ENCODE measurements at places on chromosomes 5 and 9.

GRCh38 chr5:130096483-130096882, 192.2 kb downstream of the CHSY3 start:
- DNase-seq = no peak

DNA sequence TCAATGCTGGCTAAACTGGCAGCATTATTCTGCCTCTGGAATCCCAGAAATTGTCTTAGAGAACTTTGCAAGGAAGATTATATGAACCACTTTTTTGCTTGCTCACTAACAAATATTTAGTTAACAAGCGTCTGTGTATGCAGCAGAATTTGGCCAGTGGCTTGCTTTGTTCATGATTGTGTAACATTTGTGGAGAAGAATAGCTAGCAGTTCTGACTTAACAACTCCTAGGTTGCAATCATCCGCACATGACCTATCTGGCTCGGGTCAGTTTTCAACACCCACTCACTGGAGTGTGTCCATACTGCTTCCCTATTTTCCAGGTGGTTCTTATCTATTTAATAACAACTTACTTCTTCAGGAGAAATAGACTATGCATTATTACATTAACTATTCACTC, 98.5 kb downstream of the SNX18 start:
- DNase-seq = no peak

DNA sequence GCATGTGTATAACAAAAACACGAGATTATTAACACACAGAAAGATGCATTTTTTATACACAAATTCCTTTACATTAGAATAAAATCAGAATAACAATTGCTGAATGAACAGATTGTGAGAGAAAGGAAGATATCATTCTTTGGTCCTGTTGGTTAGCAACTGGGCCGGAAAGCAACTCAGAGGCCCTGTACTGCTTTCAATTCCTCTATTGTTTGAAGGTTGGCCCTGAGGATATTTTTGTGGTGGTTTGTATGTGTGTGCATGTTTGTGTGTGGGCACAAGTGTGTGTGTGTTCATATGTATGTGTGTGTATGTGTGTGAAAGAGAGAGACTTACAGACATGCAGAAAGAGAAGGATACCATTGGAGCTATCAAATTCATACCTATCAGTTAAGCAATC, 356.8 kb upstream of the DMAC1 start:
- DNase-seq = no peak

DNA sequence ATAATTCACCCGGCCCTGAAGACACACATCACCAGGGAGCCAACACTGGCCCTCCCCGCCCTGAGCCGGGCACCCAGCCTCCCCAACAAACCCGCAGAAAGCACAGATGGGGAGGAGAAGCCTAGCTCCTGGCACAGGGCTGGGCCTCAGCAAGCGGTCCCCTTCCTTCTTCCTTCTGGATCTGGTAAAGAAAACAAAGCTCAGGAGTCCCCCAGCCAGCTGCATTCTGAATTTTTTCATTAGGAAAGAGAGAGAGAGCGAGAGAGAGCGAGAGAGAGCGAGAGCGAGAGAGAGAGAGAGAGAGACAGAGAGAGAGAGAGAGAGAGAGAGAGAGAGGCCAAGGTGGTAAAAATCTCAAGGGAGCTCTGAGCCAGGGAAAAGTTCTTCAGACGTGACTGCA, 195.7 kb downstream of the CRB2 start:
- DNase-seq = no peak

DNA sequence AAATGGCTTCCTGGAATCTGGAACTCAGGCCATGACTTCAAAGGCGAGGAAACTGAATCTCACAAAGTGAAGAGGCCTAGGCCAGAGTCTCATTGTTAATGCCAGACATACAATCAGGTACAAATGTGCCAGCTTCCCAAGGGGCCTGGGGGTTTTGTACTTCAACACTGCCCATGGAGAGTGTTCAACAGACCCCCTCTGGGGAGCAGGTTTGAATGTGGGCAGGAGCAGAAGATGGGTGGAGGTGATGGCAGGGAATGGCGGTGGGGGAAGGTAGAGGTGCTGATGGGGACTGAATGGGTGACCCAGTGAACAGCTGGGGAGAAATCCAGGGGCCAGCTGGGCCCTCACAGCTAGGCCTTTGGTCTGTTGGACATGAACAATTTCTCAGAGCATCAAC, 12.0 kb downstream of the FOXI1 start:
- DNase-seq = no peak

- DNase-seq = no peak
These were observed 355.9 kb downstream of the ADAMTS6 start for GRCh38 chr5:65125591-65126541.

GRCh38 chr5:172005708-172006320, 624 bp downstream of the FBXW11 start:
- DNase-seq = no peak

- no peak for DNase-seq
These were observed 289.3 kb downstream of the ARHGEF28 start for GRCh38 chr5:73915345-73915744.

- DNase-seq = no peak
These were observed 151.8 kb upstream of the COL5A1 start for GRCh38 chr9:134489621-134490408.

- DNase-seq = no peak
These were observed 20.7 kb downstream of the NLN start for GRCh38 chr5:65742565-65743231.

- no peak for DNase-seq
These were observed 14.2 kb upstream of the KIF27 start for GRCh38 chr9:83935276-83935935.

GRCh38 chr5:131942016-131942415, 3.4 kb downstream of the MEIKIN start:
- DNase-seq = no peak

DNA sequence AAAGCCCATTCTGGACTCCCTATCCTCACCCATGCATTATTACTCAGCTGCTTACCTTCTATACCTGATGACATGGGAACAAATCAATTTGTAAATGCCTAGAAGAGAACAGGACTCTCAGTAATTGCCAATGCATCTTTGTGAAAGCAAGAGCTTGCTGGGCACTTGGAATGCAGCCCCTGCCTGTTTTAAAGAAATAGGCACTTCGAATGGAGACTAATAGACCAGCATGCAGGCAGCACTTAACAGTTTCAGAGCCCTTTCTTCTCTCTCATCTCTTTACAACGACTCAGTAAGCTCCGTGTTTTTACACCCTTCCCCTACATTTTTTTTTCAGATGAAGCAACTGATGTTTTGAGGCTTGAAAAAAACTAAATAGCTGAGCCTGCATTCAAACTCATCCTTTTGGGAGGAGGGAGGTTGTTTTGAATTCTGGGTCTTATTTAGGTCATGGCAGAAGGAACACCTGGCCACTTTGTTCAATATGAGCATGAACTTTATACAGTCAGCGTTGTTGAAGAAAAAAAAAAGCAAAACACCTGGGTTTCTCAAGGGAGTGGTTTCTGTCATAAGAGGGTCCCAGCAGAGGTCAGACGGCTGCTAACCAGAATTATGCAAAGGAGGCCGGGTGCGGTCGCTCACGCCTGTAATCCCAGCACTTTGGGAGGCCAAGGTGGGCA, 34.6 kb upstream of the WHRN start:
- no peak for DNase-seq

DNA sequence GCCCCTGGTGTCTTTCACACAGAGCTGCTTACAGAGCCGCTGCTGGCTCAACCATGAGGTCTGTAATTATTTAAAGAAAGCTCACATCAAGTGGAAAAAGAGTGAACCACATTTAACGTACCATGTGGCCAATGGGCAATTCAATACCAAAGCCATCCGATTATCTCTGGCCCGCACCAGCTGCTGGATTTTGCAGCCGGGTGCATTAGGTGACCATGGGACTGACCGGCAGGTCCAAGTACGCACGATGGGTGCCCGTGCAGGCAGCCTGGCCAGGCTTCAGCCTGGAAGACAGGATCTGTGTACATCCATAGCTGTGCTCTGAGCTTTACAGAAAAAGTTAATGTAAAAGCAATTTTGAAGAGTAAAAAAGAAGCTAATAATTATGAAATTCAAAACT, 20.5 kb downstream of the PPARGC1B start:
- no peak for DNase-seq

- DNase-seq = no peak
These were observed 28.9 kb downstream of the TAF11L14 start for GRCh38 chr5:17663182-17663581.

DNA sequence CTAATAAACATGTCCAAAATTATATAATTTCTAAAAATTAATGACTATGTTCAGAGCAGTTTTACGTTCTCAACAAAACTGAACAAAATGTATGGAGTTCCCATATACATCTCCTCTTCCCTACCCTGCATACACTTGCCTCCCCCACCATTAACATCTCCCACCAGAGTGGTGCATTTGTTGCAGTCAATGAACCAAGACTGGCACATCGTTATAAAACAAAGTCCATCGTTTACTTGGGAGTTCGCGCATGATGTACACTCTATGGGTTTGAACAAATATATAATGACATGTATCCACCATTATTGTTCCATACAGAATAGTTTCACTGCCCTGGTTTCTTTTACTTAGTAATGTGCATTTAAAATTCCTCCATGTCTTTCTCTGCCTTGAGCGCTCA, 130.1 kb downstream of the APBA1 start:
- DNase-seq = no peak

DNA sequence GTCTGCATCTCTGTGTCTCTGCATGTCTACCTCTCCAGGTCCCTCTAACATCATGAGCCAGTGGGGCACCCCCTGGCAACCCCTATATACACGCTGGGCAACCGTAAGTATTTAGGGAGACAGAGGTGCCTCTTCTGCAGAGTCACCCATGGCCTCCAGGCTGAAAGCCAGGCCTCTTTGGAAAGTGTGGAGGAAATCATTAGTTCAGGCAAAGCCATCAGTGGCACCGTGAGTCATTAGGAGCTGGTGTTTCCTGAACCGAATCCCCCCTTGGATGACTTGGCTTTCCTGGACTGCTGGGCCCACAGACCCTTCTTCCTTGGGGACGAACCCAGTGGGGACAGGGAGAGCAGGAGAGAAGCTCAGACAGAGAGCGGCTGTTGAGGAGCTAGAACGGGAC, 174.8 kb downstream of the OLFM1 start:
- DNase-seq = no peak

DNA sequence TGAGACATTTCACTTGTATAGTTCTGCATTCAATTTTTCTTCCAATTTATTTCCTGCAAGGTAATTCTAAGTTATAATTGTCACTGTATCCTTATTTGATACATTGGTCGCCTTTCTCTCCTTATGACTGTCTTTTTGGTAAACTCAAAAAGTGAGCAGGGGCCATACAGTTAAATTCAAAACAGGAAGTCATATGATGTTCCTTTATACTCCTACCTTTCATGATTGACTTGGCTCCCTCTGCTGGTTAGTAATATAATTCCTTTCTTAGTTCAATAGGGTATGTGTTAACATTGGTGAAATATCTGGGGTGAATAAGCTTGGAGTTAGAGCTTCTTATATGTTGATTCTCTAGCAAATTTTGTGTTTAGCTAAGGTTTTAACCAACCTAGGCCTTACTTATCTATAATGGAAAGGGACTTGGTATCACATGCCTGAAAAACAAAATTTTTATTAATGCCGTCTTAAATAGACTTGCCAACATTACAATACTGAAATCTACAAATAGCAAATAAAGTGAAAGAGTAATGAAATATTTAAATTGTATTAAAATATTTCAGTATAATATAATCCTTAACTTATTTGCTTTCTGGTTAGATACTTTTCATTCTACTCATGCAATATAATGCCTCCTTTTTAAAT, 6.0 kb upstream of the NIPBL start:
- DNase-seq = no peak
